ENCODE measurements at places on chromosomes 6 and 20.
A peak's percentile ranks its signal among the peaks of the same experiment; 100 is the strongest.

- no peak for DNase-seq
Measured at GRCh38 chr6:120938876-120939472, 395.3 kb downstream of the TBC1D32 start.

DNA sequence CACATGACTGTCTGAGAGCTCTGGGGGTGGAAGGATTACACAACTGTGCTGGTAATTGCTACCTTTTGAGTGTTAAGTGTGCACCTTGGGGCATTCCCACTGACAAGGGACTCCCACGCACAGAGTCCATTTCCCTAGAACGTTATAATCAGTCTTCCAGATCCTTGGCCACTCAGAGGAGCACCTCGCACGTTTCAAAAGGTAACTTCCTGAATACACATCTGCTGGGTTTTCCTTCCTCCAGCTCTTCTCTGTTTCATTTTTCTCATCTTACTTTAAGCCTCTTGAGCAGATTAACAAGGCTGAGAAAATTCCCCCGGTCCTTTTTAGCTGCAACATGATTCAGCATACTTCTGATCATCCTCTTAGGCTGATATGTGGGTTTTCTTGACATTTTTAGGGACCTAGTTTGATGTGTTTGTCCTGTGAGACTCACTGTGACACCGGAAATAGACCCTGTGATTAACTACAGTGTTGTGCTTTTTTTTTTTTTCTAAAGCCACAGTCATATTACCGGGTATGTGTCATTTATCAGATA is 98.4 kb upstream of the DUSP22 start:
- no peak for DNase-seq

DNA sequence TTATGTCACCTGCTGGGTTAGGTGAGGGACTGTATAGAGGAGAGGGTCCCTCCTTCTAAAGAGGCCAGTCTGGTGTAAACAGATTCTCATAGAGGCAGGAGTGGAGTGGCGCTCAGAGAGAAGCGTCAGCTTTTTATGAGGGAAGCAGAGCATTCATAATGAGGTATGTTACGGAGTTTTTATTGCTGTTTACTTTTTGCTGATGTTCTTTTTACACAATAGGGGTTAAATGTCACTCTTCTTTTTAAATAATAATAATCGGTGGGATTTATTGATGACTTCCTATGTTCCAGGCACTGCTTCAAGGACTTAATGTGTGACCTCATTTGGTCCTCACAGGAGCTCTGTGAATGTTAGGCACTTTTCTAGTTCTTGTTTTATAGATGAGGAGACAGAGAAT is 79.9 kb downstream of the L3MBTL3 start:
- DNase-seq: no peak

- peak; percentile 51 for DNase-seq
Measured at GRCh38 chr6:159252955-159253508, 83.8 kb downstream of the FNDC1 start.

- no peak for DNase-seq
Measured at GRCh38 chr6:72890233-72890632, 268.4 kb downstream of the KCNQ5 start.

DNA sequence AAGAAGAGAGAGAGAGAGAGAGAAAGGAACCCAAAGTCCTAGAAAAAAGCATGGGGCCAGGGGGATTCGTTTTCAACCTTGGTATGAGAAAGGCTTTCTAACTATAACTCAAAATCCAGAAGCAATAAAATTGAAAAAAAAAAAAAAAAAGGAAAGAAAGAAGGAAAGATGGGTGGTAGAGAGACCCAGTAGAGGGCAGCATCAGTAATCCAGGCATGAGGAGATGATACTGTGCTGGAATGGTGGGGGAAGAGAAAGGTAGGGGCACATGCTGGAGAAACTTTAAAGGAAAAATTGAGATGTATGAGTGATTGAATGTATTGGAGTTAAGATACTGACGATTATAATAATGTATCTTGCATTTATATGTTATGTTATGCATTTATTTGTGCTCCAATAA is 1040.7 kb upstream of the FLRT3 start:
- no peak for DNase-seq

DNA sequence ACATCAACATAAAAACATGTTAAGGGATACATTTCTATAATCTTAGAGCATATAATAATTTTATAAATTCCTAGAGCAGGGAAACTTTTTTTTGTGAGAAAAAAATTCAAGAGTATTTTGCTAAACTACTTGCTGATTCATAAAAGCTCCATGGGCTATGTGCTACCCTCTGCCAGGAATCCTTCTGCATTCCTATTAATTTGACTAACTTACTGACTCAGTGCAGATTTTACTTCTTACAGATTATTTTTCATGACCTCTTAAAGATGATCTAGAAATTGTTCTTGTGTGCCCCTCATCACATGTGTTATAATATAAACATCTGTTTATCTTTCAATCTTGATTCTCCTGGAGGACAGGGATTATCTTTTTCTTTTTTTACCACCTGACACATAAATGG is 5.7 kb downstream of the VTA1 start:
- DNase-seq: peak; percentile 57

GRCh38 chr6:32148289-32149091 is 3.2 kb downstream of the PRRT1 start:
- no peak for DNase-seq

DNA sequence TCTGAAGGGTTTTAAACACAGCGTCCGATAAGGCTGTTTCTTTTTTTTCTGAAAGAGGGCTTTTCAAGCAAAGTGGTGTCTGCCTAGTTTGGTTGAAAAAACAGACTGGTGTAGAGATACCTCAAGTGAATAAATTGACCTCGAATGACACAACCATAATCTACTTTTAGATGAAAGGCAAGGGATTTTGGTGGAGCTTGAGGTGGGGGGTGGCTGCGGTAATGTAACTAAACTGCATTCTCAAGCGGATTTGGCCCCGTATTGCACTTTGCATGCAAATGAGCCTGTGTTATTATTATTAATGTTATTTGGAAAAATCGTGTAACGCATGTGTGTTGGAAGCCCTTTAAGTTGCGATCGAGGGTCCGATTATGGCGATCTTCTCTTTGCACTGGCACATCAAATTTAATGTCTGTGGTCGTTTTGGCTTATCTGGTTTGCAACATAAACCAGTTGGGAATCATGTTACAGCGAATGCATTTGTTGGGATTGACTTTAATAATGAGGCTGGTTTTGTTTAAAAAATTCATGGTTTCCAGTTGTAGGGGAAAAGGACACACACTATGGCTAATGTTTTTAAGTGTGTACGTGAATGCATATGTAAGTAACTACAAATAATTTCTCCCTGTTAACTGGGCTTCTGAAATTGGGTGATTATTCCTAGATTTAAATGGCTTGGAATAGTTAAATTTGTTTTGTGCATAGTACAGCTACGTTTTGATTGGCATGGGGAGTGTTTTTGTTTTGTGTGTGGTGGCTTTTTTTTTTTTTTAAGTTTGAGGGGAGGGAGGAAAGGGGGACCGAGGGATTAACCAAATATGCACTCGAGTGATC is 1.0 kb downstream of the JARID2 start:
- DNase-seq: no peak

DNA sequence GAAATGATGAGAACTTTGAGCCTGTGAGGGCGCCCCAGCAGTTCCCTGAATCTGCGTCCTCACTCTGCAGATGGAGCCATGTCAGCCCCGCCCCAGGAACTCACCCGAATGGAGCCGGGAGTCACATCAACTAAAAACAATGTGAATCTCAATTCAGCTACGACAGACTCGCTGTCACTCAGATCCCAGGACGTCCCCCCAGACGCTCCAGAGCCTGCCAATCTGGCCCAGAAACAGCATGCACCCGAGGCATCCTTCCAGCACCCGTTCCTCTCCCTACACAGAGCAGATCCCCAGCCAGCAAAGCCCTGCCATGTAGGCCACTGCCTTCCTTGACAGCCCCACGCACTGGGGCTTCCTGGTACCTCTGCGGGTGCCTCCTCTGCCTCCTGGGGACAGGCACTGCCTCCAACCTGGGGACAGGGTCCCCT is 248.0 kb downstream of the TTLL2 start:
- DNase-seq: no peak

- no peak for DNase-seq
Measured at GRCh38 chr6:32291543-32291942, 67.7 kb upstream of the NOTCH4 start.

- DNase-seq: no peak
Measured at GRCh38 chr20:37256286-37256685, 5.3 kb downstream of the GHRH start.

- no peak for DNase-seq
Measured at GRCh38 chr6:85672623-85673022, 29.9 kb upstream of the SYNCRIP start.

DNA sequence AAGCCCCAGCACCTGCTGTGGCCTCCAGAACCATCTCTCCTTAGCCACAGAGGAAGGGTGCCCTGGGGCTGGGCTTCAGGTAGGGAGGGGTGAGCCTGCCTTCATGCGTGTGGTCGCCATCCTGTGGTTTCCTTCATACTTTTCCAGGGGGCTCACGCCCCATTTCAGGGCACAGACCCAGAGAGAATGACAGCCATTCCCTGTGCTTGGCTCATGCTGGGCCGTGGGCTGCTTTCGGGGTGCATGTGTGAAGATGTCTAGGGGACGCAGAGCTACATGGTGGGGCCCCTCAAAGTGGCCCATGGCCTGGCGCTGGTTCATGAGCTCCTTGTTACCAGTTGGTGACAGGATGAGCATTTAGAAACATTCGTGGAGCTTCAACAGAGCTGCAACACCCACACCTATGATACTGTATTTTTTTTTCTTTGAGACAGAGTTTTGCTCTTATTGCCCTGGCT is 190.3 kb upstream of the SLC24A3 start:
- no peak for DNase-seq

DNA sequence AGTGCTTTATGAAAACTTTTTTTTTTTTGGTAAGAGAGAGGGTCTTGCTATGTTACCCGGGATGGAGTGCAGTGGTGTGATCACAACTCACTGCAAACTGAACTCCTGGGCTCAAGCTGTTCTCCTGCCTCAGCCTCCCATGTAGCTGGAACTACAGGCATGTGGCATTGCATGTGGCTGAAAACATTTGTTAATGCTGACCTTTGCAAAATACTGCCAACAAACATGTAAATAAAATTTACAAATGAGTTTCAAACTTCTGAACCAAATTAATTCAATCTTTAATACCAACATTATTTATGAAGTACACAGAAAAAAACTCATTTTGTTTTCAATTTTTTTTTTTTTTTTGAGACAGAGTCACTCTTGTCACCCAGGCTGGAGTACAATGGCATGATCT is 26.1 kb upstream of the ZBTB2 start:
- no peak for DNase-seq

DNA sequence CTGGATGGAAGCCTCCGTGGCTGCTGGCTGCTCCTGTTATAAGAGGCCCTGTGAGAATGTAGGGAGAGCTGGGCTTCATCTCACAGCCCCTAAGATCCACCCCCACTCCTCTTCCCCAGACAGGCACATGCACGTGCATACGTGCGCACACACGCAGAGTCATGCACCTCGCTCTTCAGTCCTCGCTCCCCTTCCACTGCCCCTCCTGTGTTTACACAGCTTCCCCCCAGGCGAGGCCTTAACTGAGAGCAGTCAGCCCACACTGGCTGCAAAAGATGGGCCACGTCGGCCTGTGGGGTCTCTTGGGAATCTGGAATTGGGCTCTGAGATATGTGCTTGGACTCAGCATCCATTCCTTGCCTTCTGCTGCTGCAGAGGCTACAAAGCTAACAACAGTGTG is 35.2 kb upstream of the MLN start:
- no peak for DNase-seq

- DNase-seq: no peak
Measured at GRCh38 chr6:2760882-2761842, 4.0 kb upstream of the WRNIP1 start.
